Thoracic aorta (tissue), 2 donors: ENCODE measurements at places on chromosomes 13 and 19.

DNA sequence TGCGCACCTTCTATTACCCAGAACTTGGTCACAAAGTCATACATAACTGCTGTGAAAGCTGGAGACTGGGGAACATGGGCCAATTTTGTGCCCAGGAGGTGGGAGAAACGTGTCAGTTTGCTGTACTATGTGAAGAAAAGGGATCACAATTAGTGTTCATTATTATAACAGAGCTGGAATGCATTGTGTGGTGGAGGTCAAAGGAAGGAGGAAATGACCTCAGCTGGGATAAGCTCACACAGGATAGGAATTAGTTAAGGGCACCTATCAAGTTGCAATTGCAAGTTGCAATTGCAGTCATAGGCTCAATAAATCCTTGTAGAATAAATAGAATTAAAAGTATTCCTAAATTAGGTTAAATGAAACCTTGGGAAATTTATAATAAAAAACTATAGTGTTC lies 103.9 kb upstream of the OBI1 start:
- DNase-seq: no peak

GRCh38 chr19:493391-494170 lies 2.7 kb upstream of the MADCAM1 start:
- no peak for DNase-seq

- no peak for DNase-seq
Measured at GRCh38 chr13:34017231-34017630, 199.3 kb downstream of the RFC3 start.

DNA sequence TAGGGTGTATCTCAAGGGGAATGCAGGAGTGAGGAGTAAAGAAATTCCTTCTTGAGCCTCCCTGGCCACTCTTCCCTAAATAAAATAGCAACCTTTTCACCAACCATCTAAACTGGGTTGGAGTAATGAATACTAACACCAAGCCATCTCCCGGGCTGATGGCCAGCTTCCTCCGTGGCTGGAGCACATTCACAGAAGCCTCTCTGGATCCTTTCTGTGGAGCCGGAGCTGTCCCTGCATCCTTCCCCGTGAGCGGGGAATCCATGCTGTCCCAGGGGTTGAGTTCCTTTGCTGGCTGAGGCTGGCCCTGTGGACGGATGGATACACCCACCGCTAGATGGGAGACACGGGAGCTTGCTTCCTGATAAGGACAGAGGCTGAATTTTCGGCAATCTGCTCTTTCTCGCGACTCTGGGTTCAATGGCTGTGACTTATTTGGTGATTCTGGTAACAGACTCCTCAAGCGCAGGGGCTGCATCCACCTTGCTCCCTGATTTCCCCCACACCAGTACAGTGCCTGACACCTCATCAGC lies 370.3 kb downstream of the ZNF536 start:
- no peak for DNase-seq

DNA sequence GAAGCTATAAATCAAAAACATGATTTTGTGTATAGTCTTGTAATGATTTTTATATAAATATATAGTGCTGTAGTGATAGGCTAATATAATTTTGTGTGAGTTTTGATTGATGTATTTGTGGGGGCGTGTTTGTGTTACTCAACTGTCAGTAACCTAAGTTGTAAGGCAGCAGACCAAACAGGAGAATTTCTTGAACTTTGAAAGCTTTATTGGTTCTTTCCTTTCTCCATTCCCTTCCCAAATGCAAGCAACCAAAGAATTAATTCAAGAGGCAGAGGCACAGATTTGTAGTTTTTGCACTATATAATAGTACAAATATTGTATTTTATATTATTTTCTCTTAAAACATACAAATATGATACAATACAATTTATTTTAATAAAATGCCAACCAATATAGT lies 109.6 kb downstream of the FLT1 start:
- DNase-seq: no peak

- DNase-seq: no peak
Measured at GRCh38 chr19:51365965-51366388, at the start of gene ETFB. ETFB (minus strand) TSS chr19:51366388; CDS start chr19:51366326, 62 bp downstream.
